ENCODE measurements at places on chromosomes 12 and 14.

GRCh38 chr12:49108958-49109404, 1.7 kb downstream of the LMBR1L start:
- DNase-seq: no peak

DNA sequence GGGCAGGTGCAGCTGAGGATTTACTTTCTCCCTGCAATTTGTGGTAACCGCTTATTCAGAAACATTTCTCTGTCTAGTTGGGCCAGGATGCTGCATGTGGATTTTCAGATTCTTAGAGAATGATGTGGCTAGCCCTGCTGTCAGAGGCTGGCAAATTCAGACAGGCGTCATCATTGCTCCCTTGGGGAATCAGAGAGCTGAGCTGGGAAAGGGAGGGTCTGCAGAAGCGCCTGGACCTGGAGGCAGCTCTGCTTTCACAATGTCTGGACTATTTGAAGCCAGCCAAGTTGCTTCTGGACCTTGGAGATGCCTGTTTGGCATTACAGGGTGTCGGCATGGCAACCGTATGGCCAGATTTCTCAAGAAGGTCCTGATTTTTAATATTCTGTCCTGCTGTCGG, 3.4 kb downstream of the GALNT16 start:
- DNase-seq: peak; percentile 89

- no peak for DNase-seq
Measured at GRCh38 chr14:52609445-52610044, 56.9 kb downstream of the GPR137C start.

- peak; percentile 24 for DNase-seq
Measured at GRCh38 chr12:110193196-110193595, 69.0 kb downstream of the IFT81 start.

GRCh38 chr12:88472248-88472647, 108.0 kb downstream of the KITLG start:
- DNase-seq: peak; percentile 40

GRCh38 chr14:53751650-53752049, 205.0 kb downstream of the BMP4 start:
- no peak for DNase-seq

DNA sequence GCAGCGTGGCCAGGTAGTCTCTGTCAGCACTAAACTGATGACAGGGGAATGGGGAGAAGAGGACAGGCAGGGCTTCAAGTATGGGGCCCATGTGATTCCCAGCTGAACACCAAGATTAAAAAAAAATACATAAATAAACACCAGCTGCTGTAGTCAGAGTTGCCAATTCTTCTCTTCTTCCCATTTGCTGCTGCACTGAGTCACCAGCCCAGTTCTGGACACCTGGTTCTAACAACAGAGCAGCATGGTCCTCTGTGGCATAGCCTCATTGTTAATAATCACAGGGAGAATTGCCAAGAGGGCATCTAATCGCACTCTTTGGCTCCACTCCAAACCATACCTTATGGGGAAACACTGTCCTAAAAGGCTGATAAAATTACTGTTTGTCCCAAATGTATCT, 15.1 kb downstream of the PPM1H start:
- peak; percentile 26 for DNase-seq

DNA sequence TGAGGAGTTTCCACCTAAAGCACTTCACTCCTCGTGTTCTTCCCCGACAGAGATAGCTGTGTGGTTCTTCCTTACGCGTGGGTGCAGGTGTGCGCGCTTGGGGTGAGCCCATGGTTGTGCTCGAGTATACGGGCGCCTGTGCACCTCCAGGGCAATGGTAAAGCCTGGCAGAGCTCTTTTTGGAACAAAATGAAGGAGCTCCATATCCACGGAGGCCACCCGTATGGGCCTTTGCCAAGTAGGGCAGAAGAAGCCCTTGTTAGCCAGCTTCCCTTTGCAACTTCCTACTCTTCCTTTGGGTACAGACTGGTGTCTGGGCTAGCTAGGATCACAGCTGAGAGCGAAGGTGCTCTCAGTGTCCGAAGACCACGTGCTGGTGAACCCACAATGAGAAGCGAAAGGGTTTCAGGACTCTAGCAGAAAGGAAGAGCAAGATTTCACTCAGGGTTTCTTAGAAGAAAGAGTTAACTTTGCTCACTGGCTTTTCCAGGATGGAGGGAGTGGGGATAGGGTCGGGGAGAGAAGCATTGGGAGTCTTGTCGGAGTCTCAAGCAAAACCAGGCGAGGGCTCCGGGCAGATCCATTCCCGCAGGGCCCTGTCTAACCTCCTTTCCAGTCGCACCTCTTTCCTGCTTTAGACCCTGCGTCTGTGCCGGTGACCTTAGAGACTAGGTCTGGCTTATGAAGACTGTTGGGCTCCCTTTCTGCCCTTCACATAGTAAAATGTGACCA, 960 bp upstream of the LRFN5 start:
- DNase-seq: peak; percentile 55

Measured in astrocyte (in vitro differentiated cells and primary cell).